Cardiac septum (tissue), 1 donor: ENCODE measurements at places on chromosomes 16 and 17.
A peak's percentile ranks its signal among the peaks of the same experiment; 100 is the strongest.

DNA sequence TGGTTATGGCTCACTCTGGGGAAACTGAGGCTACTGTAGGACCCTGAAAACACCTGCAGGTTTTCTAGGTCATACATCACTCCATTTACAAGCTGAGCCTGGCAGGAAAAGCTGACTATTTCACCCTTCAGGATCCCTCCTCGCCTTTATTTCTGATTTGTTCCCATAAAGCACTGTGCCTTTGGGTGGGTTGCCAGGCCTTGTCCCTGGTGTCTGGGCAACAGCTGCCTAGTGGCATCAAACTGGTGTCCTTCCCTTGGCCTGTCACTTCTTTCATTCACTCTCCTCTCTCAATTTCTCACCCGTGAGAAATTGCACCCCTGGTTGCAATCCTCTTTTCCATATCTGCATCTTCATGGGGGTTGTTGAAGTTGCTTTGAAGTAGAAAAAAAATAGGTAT, 1.6 kb downstream of the MYL4 start:
- DNase-seq, result no peak

- no peak for DNase-seq
These were observed 30.5 kb downstream of the PTRH2 start for GRCh38 chr17:59676716-59677115.

- no peak for DNase-seq
These were observed 130.6 kb downstream of the MYO1D start for GRCh38 chr17:32746280-32746679.

- no peak for DNase-seq
These were observed 18.2 kb downstream of the IRX3 start for GRCh38 chr16:54268340-54268739.

DNA sequence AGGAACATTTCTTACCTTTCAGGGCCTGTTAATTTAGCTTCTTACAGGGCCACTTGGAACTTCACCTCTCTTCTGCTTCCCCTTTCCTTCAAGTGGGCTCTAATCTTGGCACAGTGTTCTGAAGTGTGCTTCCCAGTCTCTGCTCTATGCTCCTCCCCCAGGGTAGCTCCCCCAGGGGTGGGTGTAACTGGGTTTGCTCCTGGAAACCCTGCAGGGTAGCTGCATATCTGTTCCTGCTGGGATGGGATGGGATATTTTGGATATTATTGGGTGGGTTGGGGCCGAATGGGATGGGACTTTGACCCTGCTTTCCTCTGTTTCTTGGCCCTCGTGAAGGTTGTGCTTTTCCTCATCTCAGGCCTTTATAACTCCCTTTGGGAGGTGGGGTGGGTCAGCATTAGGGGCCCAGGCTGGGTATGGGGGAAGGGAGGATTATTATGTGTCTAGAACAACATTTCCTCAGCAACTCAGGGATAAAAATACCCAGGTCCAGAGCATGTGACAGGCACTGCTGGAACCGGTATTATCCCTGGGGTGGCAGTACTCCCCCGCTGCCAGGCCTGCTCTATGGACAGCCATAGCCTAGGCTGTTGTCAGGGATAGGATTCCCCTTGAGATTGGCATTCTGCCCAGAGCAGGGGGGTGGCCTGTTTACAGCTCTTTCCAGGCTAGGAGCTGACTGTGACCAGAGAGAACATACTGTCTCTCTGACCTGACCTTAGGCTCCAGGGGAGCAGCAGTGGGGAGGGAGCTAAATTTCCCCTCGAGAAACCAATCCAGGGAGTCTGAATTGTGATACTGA, 5.0 kb downstream of the NFE2L1 start:
- peak; percentile 93 for DNase-seq

- DNase-seq, result peak; percentile 80
These were observed 15.0 kb upstream of the CPD start for GRCh38 chr17:30363715-30364202.

DNA sequence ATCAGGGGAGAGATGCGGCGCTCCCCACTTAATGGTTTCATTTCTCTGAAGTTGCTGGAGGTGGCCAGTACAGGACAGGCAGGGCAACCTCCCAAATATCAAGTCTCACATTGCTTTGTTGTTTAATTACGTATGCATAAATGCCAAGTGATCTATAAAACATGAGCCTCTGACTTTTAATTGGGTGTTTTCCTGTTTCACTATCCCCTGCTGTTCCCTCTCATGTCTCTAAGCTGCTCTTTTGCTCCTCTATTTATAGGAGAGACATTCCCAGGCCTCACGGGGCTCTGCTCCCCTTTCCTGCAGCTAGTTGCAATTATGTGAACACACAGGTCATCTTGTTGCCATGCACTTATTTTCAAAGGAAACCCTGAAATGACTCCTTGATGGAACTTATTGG, 1173.5 kb upstream of the GOT2 start:
- no peak for DNase-seq

- DNase-seq, result no peak
These were observed 316.1 kb upstream of the IRX3 start for GRCh38 chr16:54602666-54603065.

DNA sequence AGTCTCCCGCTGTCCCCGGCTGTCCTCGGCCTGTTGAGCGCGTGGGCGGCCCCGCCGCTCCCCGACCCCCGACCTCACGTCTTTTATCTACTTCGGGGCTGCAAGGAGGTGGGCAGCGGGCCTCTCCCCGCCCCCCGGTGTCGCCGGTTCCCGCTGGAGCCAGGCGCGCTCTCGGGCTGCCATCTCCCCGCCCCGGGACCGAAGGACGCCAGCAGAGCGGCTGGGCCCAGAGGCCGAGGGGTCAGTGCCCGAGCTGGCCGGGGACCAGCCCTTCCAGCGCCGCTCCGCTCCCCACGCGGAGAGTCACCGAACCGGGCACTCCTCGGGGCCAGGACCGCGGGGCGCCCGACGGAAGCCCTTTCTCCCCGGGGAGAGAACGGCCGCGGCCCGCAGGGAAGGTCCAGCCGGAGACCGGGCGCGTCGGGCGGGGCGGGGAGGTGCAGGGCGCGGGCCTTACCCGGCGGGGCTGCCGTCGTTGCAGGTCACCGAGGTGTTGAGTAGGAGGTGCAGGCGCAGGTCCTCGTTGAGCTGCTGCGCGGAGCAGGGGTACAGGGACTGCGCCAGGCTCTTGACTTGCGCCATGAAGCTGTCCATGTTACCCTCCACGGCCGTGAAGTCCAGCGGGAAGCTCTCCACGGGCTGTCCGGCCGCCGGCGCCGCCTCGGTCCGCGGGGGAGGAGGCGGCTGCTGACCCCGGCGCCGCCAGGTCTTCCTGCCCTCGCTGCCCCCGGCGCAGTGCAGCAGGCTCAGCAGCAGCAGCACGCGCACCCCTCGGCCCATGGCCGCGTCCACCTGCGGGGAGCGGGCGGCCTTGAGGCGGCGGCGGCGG, 643 bp downstream of the NOTUM start:
- no peak for DNase-seq

GRCh38 chr16:86826941-86827340, 248.6 kb downstream of the FOXL1 start:
- no peak for DNase-seq

- DNase-seq, result no peak
These were observed 51.5 kb upstream of the FASN start for GRCh38 chr17:82149401-82150099.

- DNase-seq, result peak; percentile 6
These were observed 32.3 kb downstream of the PECAM1 start for GRCh38 chr17:64358261-64358788.

GRCh38 chr16:75111961-75112733, 4.4 kb downstream of the LDHD start:
- no peak for DNase-seq

GRCh38 chr16:53715023-53715384, 11.0 kb downstream of the FTO start:
- DNase-seq, result no peak

DNA sequence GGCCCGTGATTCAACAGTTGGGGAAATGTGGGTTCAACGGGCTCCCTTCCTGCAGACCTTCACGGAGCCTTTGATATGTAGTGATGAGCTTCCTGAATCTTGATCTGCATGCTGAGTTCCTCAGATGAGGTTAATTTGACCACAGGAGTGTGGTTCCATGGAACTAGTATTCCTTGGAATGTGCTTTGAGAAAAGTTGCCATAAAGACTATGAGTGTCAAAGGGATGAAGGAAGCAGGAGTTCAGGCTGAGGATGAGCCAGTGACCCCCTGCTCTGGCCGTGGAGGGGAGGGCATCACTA, 229.2 kb downstream of the MSI2 start:
- DNase-seq, result no peak

DNA sequence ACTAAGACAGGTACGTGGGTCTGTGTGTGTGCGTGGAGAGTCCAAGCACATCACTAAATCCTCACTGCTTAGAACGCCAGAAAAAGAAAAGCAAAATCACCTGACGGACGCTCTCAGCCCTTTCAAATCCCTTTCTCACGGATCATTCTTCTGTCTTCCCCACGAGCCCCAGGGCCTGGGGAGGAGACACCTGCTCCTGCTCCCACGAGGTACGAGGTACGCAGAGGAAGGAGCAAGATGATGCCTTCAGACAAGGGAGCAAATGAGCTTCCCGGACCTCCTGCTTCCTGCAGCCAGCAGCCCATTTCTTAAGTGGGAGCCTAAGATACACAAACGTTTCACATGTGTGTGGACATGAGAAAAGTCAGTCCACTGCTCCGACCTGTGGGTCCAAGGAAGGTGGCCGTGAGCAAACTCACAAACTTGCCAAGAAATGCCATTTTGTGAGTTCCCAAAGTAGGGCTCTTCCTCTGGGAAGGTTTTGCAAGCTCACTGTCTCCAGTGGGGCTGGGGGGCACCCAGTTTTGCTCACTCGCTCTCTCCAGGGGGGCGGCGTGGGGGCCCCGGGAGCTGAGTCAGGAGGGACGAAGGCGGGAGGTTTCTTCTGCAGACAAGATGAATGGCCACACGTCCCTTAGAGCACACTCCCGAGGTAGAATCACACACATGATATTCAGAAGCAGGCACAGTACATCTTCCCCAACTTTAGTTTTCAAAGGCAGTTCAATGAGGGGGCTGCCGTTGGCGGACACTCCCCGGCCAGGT, 68.1 kb downstream of the MRM3 start:
- DNase-seq, result no peak

DNA sequence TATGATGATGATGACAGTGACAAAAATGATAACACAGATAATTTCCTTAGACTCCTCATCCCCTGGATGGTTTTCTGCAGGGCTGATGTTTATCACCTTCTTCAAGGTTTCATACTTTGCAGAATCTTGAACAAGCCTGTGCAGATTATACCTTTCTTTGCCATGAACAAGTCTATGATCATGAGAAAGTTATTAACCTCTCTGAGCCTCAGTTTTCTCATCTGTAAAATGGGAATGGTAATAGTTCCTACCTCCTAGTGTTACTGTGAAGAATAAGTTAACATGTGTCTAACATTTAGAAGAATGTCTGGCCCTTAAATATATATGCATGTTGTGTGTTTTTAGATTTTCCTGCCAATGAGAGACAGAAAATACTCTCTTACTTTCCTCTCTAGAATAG, 321.8 kb downstream of the SNX29 start:
- no peak for DNase-seq

DNA sequence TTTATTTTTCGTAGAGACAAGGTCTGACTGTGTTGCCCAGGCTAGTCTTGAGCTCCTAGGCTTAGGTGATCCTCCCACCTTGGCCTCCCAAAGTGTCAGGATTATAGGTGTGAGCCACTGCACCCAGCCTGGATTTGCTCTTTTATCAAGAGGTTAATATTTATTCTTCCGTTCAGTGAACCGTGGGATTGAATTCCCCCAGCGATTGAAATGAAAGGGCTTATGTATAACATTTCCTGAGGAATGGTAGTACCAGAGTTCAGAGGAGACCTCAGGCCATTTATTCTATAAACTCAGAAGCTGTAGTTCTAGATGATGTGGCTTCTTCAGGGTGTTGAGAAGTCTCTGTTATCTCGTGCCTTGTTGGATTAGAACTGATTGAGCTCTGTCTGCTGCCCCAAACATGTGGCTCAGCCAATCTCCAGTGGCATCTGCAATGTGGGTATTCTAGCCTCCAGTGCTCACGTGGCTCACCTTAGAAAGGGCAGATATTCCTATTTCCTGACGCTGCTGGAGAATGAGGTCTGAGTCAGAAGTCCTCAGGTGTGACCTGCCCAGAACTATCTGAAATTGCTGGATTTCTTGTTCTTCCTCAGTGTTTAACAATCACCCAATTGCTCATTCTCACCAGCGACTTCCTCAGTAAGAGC, 22.5 kb downstream of the HMOX2 start:
- DNase-seq, result no peak

- no peak for DNase-seq
These were observed 14.8 kb downstream of the PSMD3 start for GRCh38 chr17:39995438-39995837.

- no peak for DNase-seq
These were observed 129.3 kb upstream of the TMEM97 start for GRCh38 chr17:28189667-28190066.

DNA sequence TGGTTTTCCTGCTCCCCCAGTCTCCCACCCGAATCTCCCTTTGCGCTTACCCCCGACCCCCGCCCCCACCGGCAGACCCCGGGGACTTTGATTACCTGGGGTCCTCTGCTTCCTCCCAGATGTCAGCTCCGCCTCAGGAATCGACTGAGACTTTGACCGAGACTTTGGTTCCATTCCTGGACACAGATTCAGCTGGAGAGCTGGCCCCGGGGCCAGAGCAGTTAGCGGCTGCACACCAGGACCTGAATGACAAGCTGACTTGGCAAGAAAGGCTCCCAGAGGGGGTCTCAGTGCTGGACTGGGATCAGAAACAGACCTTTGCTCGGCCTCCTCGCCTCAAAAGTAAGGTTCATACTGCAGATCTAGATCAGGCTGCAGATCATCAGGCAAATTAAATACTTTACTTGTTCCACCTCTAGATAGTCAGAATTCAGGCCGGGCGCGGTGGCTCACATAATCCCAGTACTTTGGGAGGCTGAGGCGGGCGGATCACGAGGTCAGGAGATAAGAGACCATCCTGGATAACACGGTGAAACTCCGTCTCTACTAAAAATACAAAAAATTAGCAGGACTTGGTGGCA, 60.3 kb upstream of the FBXO47 start:
- no peak for DNase-seq

DNA sequence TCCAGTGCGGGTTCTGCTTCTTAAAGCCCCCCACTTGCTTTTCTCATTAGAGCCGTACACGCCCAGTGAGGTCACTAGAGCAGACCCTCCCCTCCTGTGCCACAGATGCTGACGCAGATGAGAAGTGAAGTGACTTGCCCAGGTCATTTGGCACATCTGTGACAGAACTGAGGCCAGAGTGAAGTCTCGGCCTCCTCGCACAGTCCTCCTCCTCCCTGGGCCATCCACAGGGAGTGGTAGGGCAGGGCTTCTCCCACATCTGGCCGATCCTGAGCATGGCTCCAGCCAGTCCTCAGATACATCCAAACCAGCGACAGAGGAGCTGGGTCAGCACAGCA, 15.3 kb upstream of the TBX2 start:
- DNase-seq, result no peak

GRCh38 chr16:19116711-19117449, 3.1 kb downstream of the ITPRIPL2 start:
- DNase-seq, result no peak

DNA sequence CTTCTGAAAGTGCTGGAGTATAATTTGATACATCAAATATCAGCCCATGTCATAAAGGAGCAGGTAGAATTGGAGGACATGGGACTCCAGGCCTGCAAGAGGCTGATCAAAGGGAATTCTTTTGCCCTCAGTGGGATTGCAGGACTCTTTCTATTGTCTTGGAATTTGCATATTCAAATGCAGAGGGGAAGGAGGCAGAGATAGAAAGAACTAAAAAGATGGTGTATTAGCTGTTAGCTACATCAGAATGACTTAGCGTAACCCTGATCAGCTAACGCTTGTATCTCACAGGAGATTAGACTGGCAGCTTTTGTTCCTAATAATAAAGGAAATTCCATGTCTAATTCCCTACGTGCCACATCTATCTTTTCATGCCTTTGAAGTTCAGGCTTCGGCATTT, 1014.7 kb upstream of the RBFOX1 start:
- no peak for DNase-seq
